ENCODE measurements at places on chromosomes 6 and 20. TPM values are rescaled to one million over a fixed set of nuclear protein-coding genes. Genes with fewer than 3 reads are reported as not detected.
A peak's percentile ranks its signal among the peaks of the same experiment; 100 is the strongest.

The GLP1R gene
- total RNA-seq: not detected

The BCL2L1 gene
- total RNA-seq: 81.5 TPM

The TNF gene
- not detected for total RNA-seq

DNA sequence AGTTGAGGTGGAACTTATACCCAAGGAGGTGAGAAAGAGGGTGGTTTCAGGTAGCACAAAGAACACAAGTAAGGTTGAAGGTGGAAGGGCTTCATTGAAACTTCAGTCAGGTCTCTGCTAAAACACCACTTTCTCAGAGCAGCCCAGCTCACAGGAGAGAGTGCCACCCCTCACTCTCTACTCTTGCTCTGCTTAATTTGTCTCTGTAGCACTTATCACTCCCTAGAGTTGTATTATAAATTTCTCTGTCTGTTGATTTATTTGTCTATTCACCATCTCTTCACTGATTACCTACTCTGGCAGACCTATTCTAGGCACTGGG lies 353.8 kb upstream of the CNR1 start:
- no peak for DNase-seq

- DNase-seq: no peak
These were observed 39.3 kb upstream of the TRAM2 start for GRCh38 chr6:52616059-52616690.

DNA sequence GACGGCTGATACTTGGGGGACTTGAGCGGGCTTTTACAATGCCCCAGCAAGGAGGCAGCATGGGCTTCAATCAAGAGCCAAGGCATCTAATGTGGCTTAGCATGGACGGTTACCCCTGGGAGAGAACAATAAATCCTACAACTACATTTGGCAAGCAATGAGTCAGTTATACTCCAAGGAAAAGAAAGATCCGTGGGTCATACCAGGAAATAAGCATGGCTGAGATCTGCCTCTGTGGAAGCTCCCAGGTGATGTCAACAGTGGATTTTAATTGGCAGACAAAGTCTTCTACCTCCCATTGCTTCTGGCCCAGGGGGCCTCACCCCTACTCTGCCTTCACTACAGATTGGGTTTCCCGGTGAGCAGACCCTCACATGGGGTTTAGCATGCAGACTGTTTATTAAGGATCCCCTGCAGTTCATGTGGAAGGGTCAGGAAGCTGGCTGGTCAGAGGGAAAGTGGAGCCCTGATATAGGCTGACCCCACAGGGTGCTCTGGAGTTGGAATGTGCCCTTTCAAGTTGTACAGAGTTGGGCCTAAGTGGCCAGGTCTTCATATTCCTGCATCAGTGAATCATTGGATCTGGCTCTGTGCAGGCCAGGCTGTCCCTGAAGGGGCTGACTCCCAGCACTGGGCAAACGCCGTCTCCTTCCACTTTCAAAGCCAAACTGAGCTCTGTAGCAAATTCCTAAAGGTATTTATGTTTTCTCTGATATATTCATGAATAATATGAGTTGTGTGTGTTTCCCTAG lies 91.3 kb upstream of the GGTLC1 start:
- DNase-seq: no peak

- DNase-seq: peak; percentile 94
These were observed 207.8 kb downstream of the TTLL2 start for GRCh38 chr6:167532410-167533288.

DNA sequence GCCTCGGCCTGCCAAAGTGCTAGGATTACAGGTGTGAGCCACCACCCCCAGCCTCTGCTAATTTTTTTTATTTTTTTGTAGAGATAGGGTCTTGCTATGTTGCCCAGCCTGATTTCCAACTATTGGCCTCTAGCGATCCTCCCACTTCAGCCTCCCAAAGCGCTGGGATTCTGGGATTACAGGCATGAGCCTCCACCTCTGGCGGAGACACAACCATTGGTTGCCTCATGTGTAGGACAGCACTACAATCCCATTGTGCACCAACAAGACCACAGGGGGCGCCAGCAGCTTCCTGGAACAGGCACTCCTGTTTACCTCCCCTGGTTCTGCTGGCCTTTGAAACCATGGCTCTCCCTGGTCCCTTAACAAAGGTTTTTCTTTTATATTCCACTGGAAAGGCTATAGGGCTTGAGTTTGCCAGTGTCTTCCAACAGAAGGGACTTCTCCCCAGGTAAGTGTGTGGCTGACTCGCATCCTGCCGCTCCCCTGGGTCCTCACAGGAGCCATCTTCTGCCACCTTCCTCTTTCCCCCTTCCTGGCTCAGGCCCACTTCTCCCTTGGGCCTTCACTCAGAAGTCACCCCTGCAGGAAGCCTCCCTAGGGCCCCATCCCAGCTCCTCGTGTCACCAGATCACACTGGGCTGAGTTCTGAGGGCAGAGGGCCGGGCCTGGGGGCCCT lies 39.2 kb upstream of the TLDC2 start:
- DNase-seq: peak; percentile 83

- DNase-seq: no peak
These were observed 19.4 kb upstream of the MTG2 start for GRCh38 chr20:62163485-62163865.

- no peak for DNase-seq
These were observed 26.9 kb upstream of the ADTRP start for GRCh38 chr6:11805259-11806053.

- DNase-seq: no peak
These were observed 48.9 kb downstream of the ELOVL2 start for GRCh38 chr6:10995114-10995707.

Measured in SK-MEL-5 (cell line).